ENCODE measurements at places on chromosomes 3 and 15. TPM values are rescaled to one million over a fixed set of nuclear protein-coding genes. Genes with fewer than 3 reads are reported as not detected.
A peak's percentile ranks its signal among the peaks of the same experiment; 100 is the strongest.

REC114 gene
- not detected for total RNA-seq

GRCh38 chr3:58260261-58260731, 22.7 kb downstream of the ABHD6 start:
- H3K36me3 ChIP-seq: peaks cover 12% of the 10 kb centered on the region
- no peak overlapping the region for H3K27ac ChIP-seq
- H3K27me3 ChIP-seq: no peaks in the 10 kb centered on the region
- no peak overlapping the region for H3K4me3 ChIP-seq
- H3K4me1 ChIP-seq: no peaks in the 10 kb centered on the region
- DNase-seq: no peak

- no peak overlapping the region for H3K27ac ChIP-seq
- H3K27me3 ChIP-seq: no peaks in the 10 kb centered on the region
- no peak overlapping the region for H3K4me3 ChIP-seq
- DNase-seq: no peak
- peaks cover 9% of the 10 kb centered on the region for H3K4me1 ChIP-seq
These were observed 23.0 kb downstream of the CP start for GRCh38 chr3:149198611-149199010.

GRAMD2A gene
- total RNA-seq: 0.65 TPM

GRCh38 chr3:26807272-26807671, 184.7 kb downstream of the LRRC3B start:
- no peak for DNase-seq
- H3K36me3 ChIP-seq: no peaks in the 10 kb centered on the region
- no peaks in the 10 kb centered on the region for H3K4me1 ChIP-seq
- H3K4me3 ChIP-seq: no peak overlapping the region

GRCh38 chr3:81003817-81004216, 757.6 kb downstream of the GBE1 start:
- H3K36me3 ChIP-seq: no peaks in the 10 kb centered on the region
- no peaks in the 10 kb centered on the region for H3K4me1 ChIP-seq
- peaks cover 2% of the 10 kb centered on the region for H3K27me3 ChIP-seq
- no peak for DNase-seq
- no peak overlapping the region for H3K4me3 ChIP-seq
- no peak overlapping the region for H3K27ac ChIP-seq

GRCh38 chr3:136311968-136312367, 61.8 kb downstream of the PCCB start:
- H3K4me3 ChIP-seq: no peak overlapping the region
- H3K27ac ChIP-seq: no peak overlapping the region
- H3K27me3 ChIP-seq: no peaks in the 10 kb centered on the region
- H3K36me3 ChIP-seq: peaks cover 3% of the 10 kb centered on the region
- H3K4me1 ChIP-seq: no peaks in the 10 kb centered on the region
- DNase-seq: no peak

DNA sequence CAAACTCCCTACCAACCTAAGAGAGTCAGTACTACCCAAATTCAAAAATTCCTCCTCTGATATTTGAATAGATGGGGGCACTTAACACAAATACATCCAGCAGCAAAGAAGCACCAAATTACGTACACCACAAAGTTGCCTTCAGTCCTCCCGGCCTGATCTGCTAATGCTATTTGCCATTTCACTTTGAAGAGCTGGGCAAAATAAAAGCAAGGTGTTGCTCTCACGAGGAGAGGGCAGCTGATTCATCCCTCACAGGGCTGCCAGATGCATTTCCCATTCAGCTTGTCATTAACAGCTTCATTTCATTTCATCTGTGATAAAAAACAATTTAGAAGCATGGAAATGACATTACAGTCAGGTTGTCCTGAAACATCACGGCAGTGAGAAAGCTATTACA, 283.4 kb upstream of the VEPH1 start:
- peak overlapping the region; percentile 45 for H3K27ac ChIP-seq
- no peak overlapping the region for H3K4me3 ChIP-seq
- DNase-seq: no peak
- H3K4me1 ChIP-seq: peaks cover 34% of the 10 kb centered on the region
- no peaks in the 10 kb centered on the region for H3K36me3 ChIP-seq

DNA sequence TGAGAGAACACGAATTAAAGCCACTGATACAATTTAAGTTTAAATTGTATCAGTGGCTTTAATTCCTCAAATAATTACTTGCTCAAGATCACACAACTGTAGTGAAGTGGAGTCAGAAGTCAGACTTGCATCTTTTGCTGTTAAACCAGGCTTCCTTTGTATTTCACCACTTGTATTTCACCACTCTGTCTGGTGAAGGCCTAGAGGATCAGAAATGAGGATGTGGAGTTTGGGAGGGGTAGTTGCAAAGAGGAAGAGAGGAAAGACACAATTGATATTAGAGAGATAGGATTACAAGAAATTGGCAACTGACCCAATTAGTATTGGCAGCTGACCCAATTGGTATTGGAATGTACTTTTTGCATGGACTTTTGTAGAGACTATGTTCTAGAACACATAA, 288.1 kb upstream of the GPR149 start:
- no peak for DNase-seq
- no peak overlapping the region for H3K27ac ChIP-seq
- peaks cover 10% of the 10 kb centered on the region for H3K27me3 ChIP-seq
- no peaks in the 10 kb centered on the region for H3K4me1 ChIP-seq
- no peaks in the 10 kb centered on the region for H3K36me3 ChIP-seq
- no peak overlapping the region for H3K4me3 ChIP-seq

ATP13A5 gene
- total RNA-seq: not detected

IL12A gene
- total RNA-seq: 1.9 TPM

APOD gene
- 2.1 TPM for total RNA-seq

DNA sequence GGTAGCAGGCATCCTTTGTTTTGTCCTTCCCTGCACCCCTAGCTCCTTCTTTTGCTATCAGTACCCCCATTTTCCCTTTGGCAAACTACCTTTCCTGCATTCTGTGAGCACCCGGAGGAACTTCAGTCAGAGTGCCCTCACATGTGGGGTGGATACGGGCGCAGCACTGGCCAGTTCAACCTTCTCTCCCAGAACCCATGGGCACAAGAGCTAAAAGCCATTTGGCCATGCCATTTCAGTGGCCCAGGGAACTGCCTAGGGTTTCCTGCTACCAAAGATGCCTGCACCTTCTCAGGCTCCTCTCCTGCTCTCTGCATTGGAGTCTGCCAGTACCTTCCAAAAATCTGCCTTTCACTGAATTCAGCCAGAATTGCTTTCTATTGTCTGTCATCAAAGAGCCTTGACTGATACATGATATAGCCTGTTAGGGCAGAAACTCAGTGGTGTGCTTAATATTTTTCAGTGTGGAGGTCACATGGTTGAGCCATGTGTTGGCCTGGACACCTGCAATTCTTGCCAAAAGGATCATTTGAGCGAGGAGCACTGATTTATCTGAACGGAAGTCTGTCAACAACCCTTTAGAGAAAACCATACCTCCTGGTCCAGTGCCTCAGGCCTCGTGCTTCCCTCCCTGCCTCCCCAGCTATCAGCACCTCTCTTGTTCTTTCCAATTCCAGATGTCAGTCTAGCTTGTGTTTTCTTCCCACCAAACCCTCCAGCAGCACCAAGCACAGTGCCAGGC, 27.0 kb upstream of the HHATL start:
- H3K4me3 ChIP-seq: no peak overlapping the region
- no peak overlapping the region for H3K27ac ChIP-seq
- H3K4me1 ChIP-seq: no peaks in the 10 kb centered on the region
- peaks cover 8% of the 10 kb centered on the region for H3K27me3 ChIP-seq
- H3K36me3 ChIP-seq: peaks cover 2% of the 10 kb centered on the region
- no peak for DNase-seq

- no peaks in the 10 kb centered on the region for H3K36me3 ChIP-seq
- no peak for DNase-seq
- no peaks in the 10 kb centered on the region for H3K27me3 ChIP-seq
- no peak overlapping the region for H3K27ac ChIP-seq
- no peak overlapping the region for H3K4me3 ChIP-seq
These were observed 8.6 kb upstream of the SKIC8 start for GRCh38 chr15:78307976-78308375.

SLC38A3 gene
- total RNA-seq: 1.2 TPM

GRCh38 chr3:159620873-159621272, 367.8 kb upstream of the IL12A start:
- H3K27me3 ChIP-seq: no peaks in the 10 kb centered on the region
- no peak for DNase-seq
- H3K27ac ChIP-seq: peak overlapping the region; percentile 69
- H3K4me1 ChIP-seq: peaks cover 40% of the 10 kb centered on the region
- H3K36me3 ChIP-seq: no peaks in the 10 kb centered on the region

PLA2G4D gene
- total RNA-seq: not detected

SEMA3F gene
- 36.7 TPM for total RNA-seq

DNA sequence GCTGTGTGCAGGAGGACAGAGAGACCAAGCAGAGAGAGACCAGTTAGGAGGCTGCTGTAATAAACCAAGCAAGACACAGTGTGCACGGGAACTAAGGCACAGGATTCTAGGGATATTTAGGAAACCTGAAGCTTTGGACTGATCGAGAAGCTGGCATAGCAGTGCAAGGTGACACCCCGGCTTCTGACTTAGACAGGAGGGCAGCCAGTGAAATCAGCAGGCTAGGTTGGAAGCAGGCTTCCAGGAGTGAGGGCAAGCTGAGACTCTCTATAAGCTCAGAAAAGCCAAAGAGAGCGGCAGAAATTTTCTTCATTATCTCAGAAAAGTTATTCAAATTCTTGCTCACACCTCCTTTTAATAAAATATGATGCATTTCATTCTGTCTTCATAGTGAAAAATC, 104.6 kb downstream of the LIPC start:
- H3K4me1 ChIP-seq: peaks cover 8% of the 10 kb centered on the region
- no peak for DNase-seq
- no peak overlapping the region for H3K4me3 ChIP-seq
- H3K27ac ChIP-seq: no peak overlapping the region

DNA sequence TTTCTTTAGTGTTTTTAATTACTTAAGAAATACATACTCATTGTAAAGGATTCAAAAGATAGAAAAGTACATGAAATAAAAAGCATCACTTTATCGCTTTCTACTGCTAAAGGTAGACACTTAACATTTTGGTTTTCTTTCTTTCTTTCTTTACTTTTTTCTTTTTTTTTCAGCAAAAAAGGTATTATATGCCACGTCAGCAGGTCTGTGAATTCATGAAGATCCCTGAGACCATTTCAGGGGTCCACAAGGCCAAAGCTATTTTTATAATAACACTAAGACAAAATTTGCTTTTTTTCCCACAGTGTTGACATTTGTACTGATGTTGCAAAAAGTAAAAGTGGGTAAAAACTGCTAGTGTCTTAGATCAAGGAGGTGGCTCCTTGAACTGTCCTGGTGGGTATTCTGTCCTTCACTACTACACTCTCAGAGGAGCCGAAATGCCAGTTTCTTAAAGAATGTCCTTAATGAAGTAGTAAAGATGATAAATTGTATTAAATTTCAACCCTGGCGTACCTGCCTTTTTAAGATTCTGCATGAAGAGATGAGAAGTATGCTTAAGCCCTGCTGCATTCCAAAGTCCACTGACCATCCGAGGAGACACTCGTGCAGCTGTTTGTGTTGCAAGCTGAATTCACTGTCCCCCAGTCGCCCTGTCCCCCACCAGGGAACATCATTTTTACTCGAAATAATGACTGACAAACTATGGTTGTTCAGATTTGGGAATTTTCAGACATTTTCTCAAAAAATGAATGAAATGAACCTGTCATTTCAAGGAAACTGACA, 106.7 kb upstream of the PIAS1 start:
- H3K4me1 ChIP-seq: peaks cover 47% of the 10 kb centered on the region
- H3K27ac ChIP-seq: no peak overlapping the region
- DNase-seq: no peak
- no peak overlapping the region for H3K4me3 ChIP-seq

DNA sequence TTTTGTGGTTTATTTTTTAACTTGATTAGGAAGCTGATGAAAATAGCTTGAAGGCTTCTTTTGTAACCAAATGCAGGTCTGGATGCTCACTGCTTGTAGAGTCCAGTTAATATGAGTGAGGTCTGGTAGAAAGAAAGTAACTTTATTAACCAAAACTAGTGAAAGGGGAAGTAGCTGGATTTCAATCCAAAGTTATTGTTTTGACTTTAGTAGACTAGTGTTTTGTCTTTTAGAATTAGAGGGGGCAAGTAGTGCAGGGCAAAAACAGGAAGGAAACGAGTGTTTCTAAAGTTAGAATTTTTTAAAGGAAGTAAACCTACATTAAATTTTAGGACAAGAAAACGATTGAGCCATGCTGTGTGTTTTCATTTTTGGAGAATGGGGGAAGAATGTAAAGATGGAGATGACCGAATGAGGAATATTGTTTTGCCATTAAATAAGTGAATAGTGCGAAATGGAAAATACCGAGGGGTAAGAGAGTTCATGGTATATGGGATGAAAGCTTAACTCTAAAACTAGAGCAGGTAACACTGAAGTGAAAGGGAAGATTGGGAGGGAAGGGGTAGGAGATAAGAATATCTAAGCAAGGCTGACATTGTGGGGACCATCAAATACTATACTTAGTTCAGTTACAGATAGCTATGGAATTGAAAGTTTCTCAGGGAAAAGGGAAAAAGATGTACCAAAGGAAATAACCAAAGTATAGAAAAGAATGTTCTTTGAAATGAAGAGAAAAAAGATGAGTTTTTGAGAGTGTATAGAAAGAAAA, 40.0 kb downstream of the USP3 start:
- H3K36me3 ChIP-seq: no peaks in the 10 kb centered on the region
- no peaks in the 10 kb centered on the region for H3K4me1 ChIP-seq
- no peak for DNase-seq
- H3K27me3 ChIP-seq: no peaks in the 10 kb centered on the region

DNA sequence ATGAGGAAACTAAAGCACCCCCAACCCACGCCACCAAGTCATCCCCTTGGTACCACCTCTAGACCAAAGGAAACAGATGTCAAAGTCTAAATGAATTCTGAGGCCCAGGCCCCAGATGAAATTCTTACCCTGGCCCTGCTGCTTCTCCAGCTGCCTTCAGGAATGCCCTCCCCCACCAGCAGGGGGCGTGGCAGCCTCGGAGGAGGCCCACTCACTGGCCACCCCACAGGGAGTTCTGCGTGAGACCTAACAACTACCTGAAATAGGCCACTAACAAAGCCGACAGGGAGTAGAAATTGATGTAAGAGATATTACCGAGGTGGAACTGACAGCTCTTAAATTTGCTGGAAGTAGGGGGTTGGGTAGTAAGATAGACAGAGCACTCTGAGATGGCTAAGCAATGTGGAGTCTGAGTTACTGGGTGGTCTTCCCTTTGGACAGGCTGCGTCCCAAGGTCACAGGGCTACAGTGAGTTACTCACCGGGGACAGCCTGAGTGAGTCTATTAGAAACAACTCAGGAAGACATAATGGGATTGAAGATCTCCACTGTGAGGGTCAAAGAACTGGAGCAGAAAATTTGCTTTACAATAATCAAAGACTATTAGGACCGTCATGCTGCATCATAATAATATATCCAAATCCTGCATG, 240.7 kb downstream of the SHOX2 start:
- H3K27ac ChIP-seq: no peak overlapping the region
- no peak for DNase-seq

GOLGA6A gene
- total RNA-seq: 0.12 TPM

DNA sequence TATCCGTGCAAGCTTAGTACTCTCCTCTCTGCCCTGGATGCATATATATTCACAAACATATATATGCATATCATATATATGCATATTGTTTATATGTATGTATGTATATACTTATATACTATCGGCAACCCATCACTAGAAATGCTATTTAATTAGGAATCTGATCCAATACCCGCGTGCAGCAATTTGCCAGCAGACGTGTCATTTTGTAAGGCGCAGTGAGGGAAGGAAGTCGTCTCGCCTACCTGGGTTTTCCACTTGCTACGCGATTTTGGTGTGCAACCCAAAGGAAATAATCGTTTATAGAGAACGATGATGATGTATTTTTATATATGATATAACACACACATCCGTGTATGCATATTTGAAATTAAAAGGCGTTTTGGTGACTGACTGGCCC, 5.6 kb upstream of the FEZF2 start:
- DNase-seq: no peak
- peaks cover 13% of the 10 kb centered on the region for H3K4me1 ChIP-seq
- peaks cover 2% of the 10 kb centered on the region for H3K36me3 ChIP-seq
- H3K4me3 ChIP-seq: no peak overlapping the region
- H3K27me3 ChIP-seq: peaks cover 90% of the 10 kb centered on the region
- H3K27ac ChIP-seq: no peak overlapping the region

ROPN1 gene
- not detected for total RNA-seq

Measured in chondrocyte (in vitro differentiated cells).